ENCODE measurements at places on chromosomes 2 and 18. TPM values are rescaled to one million over a fixed set of nuclear protein-coding genes. Genes with fewer than 3 reads are reported as not detected.

The ARL4C gene
- total RNA-seq: 21.0 TPM

The CCDC102B gene
- 3.0 TPM for total RNA-seq

GRCh38 chr2:198157314-198157713, 352.9 kb downstream of the PLCL1 start:
- DNase-seq: no peak
- H3K27ac ChIP-seq: no peak overlapping the region
- H3K27me3 ChIP-seq: no peaks in the 10 kb centered on the region

- no peak for DNase-seq
- H3K4me3 ChIP-seq: no peak overlapping the region
Measured at GRCh38 chr2:151481744-151482143, 72.0 kb downstream of the RIF1 start.

DNA sequence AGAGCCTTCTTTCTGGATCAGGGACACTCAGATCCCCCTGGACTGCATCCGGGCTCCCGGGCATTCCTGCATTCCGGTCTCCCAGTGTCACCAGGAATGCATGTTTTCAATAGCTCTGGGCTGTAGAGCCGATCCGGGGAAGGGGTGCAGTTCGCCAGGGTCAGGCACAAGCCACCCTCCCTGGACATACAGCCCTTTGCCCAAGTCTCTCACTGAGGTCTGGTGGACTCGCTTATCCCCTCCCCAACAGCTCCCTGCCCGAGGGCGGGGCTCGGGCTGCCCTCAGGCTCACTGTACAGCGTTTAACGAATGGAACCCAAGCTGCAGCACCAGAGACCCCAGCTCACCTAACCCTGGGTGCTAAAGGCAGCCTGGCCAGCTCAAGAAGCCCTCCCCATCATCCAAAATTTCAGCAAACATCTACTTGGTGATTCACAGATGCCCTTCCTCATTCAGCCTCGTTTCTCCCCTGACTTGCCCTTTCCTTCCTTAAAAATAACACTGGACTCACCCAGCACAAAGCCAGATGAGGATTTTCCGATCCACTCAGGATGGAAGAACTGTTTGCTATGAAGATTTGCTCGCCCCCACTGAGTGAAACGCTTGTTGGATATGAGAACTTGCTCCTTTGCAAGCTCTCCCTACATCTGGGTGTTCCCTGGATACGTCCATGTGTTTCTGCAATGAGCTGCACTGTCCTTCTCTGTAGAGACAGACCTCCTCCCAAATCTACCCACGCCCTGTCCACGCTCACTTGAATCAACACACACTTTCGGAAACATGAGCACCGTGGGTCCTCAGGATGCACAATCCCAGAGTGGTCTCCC, 58.1 kb downstream of the PXDN start:
- no peak overlapping the region for H3K4me3 ChIP-seq
- H3K27me3 ChIP-seq: no peaks in the 10 kb centered on the region
- no peak for DNase-seq

GRCh38 chr2:98463551-98463971, 18.9 kb downstream of the INPP4A start:
- no peak overlapping the region for H3K27ac ChIP-seq
- H3K4me3 ChIP-seq: no peak overlapping the region
- H3K36me3 ChIP-seq: no peaks in the 10 kb centered on the region
- no peak for DNase-seq
- H3K27me3 ChIP-seq: no peaks in the 10 kb centered on the region

DNA sequence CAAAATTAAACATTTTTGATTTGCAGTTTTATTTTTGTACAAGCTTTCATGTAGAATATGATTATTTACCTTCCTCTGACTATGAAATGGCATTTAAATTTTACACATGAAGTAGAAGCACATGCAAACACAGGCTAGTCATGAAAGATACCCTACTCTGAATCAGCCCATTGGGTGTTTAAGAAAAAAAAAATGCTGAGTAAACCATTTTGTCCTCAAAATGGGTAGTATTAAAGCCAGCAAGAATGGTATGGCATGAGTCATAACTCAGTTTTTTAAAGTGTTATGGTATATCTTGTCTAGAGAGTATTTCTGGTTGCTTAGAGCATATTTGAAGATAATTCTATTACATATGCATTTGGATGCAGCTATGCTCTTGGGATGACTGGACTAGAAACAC, 55.0 kb downstream of the PKP4 start:
- H3K27ac ChIP-seq: no peak overlapping the region
- no peak overlapping the region for H3K4me3 ChIP-seq
- no peaks in the 10 kb centered on the region for H3K27me3 ChIP-seq
- DNase-seq: no peak
- peaks cover 33% of the 10 kb centered on the region for H3K36me3 ChIP-seq

The TACR1 gene
- not detected for total RNA-seq

DNA sequence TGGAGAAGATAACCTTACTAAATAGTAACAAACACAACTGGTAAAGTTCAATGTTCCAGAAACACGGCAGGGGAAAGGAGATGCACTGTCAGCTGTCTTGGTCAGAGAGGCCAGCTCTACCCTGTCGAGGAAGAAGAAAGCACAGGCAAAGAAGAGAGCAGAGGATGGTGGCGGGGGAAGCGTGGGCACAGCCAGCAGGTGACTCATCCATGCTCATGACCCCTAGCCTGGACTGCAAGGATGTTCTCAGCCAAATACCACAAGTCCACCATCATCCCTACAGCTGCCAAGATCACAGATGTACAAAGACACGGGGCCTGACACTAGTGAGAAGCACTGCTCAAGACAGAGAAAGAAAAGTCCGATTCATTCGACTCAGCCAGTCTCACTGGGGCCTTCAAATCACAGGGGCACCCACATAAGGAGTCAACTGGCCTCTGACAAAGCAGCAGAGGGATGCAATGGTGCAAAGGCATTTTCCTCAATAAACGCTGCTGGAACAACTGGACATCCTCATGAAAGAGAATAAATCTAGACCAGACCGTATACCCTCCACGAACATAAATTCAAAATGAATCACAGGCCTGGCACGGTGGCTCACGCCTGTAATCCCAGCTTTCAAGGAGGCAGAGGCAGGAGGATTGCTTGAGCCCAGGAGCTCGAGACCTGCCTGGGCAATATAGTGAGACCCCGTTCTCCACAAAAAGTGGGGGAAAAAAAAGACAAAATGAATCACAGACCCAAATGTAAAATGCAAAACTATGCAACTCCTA, 5.6 kb downstream of the DTYMK start:
- no peaks in the 10 kb centered on the region for H3K27me3 ChIP-seq
- no peak for DNase-seq
- no peak overlapping the region for H3K27ac ChIP-seq
- H3K4me1 ChIP-seq: peaks cover 8% of the 10 kb centered on the region
- H3K4me3 ChIP-seq: no peak overlapping the region

Measured in Calu3 (cell line).